ENCODE measurements at places on chromosomes 13 and 19. TPM values are rescaled to one million over a fixed set of nuclear protein-coding genes. Genes with fewer than 3 reads are reported as not detected.

PRKCG gene
- total RNA-seq, result not detected

FUZ gene
- 27.5 TPM for total RNA-seq

GRCh38 chr19:51029718-51030117, 3.3 kb upstream of the KLK11 start:
- DNase-seq, result no peak

- no peak for DNase-seq
These were observed 512.1 kb downstream of the IRS2 start for GRCh38 chr13:109274188-109274821.

ZNF791 gene
- total RNA-seq, result 29.5 TPM

- DNase-seq, result no peak
These were observed at the start of gene MLNR for GRCh38 chr13:49220036-49220855. Gene MLNR (plus strand): TSS chr13:49220338. CDS start chr13:49220338, 0 bp downstream.

DNA sequence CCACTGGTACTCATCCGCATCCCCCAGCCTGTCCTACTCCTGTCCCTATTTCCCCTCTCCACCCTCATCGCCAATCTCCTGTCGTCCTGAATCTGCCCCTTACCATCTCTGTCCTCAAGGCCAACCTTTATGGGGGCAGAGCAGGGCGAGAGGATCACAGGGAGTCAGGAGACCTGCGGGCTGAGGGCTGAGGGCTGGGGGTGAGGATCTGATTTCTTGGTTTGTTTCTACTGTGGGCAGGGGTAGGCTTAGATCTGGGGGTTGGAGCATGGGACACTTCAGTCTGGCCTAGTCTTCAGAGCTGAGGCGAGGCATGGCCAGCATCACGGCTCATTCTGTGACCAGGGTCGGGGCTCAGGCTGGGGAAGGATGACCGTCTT, 16.5 kb upstream of the ERCC1 start:
- DNase-seq, result no peak

GRCh38 chr19:4521888-4522242, 3.6 kb upstream of the PLIN4 start:
- no peak for DNase-seq

PPP2R1A gene
- 226 TPM for total RNA-seq

CABP5 gene
- total RNA-seq, result not detected

SMIM17 gene
- total RNA-seq, result 0.51 TPM

KANK2 gene
- total RNA-seq, result 302 TPM

DNA sequence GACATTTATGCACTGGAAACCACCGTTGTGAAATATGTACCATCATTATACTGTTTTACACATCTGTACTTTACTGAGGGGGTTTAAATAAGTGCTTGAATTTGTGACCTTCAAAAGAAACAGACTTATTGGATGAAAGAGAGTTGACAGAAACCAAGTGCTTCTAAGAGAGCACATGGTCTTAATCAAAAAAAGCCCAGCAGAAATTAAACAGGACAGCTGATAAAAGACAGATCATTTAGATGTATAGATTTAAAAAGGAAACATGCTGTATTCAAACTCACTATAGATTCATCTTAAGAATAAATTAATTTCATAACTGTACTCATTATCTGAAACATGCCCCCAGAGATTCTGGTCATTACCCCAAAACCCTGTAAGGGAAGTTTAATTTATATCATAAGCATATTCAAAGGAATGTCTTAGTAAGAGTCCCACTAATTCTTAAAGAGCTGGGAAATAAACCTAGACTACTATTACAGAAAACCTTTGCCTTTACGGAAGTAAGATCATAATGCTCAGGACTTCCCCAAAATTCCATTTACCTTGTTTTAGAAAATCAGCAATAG, 421.8 kb downstream of the DCT start:
- no peak for DNase-seq

GRCh38 chr13:42681326-42682100, 99.9 kb upstream of the FAM216B start:
- DNase-seq, result no peak

SHC2 gene
- 3.6 TPM for total RNA-seq

DNA sequence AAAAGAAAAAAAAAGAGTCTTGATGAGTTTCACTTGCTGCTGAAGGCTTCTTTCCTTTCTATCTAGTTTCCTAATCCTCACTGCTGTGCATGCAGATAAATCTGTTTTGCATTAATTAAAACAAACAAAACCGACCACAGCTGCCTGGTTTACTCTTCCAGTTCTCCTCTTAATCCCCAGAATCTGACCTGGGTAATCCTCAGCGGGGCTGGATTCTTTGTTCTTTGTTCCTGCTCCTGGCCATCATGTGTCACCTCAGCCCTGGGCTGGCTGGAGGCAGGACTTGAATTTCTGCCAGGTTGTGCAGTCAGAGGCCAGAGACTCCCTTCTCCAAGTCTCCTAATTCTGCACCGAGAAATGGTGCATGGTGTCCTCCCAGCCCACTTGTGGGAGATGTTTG, 52.2 kb upstream of the CYP4F8 start:
- no peak for DNase-seq

DNA sequence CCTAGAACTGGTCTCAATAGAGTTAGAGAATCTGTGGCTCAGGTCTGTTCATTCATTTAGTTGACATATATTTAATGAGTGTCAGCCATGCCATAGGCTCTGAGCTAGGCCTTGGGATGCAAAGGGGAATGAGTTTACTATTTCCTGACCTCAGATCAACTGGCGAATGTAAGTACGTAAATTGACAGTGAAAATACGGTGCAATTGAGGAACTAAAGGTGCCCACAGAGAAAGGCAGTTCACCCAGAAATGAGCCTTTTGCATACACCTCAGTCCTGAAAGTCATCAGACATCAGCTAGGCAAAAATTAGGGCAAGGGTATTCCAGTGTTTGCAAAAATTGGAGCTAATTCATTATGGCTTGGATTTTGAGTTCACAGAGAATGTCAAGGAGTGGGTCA, 20.6 kb upstream of the UPF3A start:
- DNase-seq, result no peak

FFAR2 gene
- not detected for total RNA-seq

All from ovary (tissue), 10 donors.